Esophagus muscularis mucosa (tissue), 4 donors: ENCODE measurements at places on chromosomes 7 and 10. TPM values are rescaled to one million over a fixed set of nuclear protein-coding genes. Genes with fewer than 3 reads are reported as not detected.

GRCh38 chr10:117004227-117005025 is 561 bp downstream of the SHTN1 start:
- DNase-seq = no peak

- DNase-seq = no peak
- H3K36me3 ChIP-seq = peaks cover 49% of the 10 kb centered on the region
- H3K27me3 ChIP-seq = no peaks in the 10 kb centered on the region
- peak overlapping the region; percentile 99 for H3K4me3 ChIP-seq
- H3K27ac ChIP-seq = peak overlapping the region; percentile 100
- peaks cover 34% of the 10 kb centered on the region for H3K4me1 ChIP-seq
Measured at GRCh38 chr7:5526100-5526905, 102.7 kb upstream of the TNRC18 start.

Gene MSMB
- total RNA-seq = not detected

Gene RHOBTB1
- 20.7 TPM for total RNA-seq

- no peak overlapping the region for H3K27ac ChIP-seq
- H3K4me1 ChIP-seq = no peaks in the 10 kb centered on the region
- H3K36me3 ChIP-seq = no peaks in the 10 kb centered on the region
- H3K4me3 ChIP-seq = no peak overlapping the region
- no peak for DNase-seq
Measured at GRCh38 chr10:91009121-91009520, 88.2 kb upstream of the ANKRD1 start.

DNA sequence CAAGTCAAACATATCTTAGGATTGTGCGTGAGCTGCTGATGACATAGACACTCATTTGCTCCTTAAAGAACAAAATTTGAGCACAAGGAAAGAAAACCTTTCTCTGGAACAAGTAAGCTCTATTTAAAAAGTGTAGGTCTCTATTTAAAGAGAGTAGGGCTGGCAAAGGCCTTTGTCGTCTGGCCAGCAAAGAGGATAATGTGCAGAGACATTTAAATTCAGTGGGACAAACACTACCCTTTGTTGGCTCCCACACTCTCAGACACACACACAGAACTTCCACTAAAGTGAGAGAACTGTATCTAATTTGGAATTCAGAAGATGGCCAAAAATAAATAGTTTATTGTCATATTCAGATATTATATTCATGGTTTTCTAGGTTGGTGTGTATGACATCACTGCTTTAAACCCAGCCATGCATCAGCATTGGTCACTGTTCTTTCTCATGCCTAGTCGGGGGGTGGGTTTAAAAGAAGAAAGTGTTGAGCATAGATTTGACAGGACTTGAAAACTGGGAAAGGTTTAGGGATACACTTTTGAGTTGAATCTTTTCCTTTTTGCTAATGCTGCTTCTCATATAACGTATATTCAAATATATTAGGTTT is 49.5 kb upstream of the HDAC9 start:
- H3K27me3 ChIP-seq = no peaks in the 10 kb centered on the region
- DNase-seq = no peak
- H3K27ac ChIP-seq = no peak overlapping the region
- H3K4me3 ChIP-seq = no peak overlapping the region
- peaks cover 8% of the 10 kb centered on the region for H3K4me1 ChIP-seq

DNA sequence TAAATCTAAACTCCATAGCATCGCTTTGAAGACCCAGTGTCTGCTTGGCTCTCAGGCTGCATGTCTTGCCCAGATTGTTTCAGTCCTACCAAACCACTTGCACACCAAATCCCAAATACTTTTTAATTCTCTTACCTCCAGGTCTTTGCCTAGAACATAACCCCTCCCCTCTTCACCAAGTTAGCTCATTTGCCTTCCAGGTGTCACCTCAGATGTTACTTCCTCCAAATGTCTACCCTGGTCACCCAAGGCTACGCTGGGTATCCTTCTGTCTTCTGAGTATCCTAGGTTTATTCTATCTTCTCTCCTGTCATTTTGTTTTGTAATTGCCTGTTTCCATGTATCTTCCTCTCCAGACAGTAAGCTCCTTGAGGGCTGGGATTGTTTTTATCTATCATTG is 11.1 kb downstream of the SLC25A28 start:
- H3K36me3 ChIP-seq = peaks cover 42% of the 10 kb centered on the region
- H3K4me3 ChIP-seq = no peak overlapping the region
- no peaks in the 10 kb centered on the region for H3K27me3 ChIP-seq
- no peak overlapping the region for H3K27ac ChIP-seq
- H3K4me1 ChIP-seq = no peaks in the 10 kb centered on the region
- no peak for DNase-seq

Gene GJD4
- total RNA-seq = not detected

- H3K4me1 ChIP-seq = peaks cover 16% of the 10 kb centered on the region
- no peaks in the 10 kb centered on the region for H3K27me3 ChIP-seq
- H3K36me3 ChIP-seq = no peaks in the 10 kb centered on the region
- no peak for DNase-seq
- peak overlapping the region; percentile 98 for H3K4me3 ChIP-seq
Measured at GRCh38 chr7:75914169-75914654, 743 bp upstream of the POR start.

GRCh38 chr7:100568896-100569844 is 4.5 kb downstream of the SAP25 start:
- H3K4me3 ChIP-seq = peak overlapping the region; percentile 57
- peak overlapping the region; percentile 39 for H3K27ac ChIP-seq
- no peak for DNase-seq
- H3K27me3 ChIP-seq = no peaks in the 10 kb centered on the region
- H3K36me3 ChIP-seq = peaks cover 35% of the 10 kb centered on the region

- H3K4me1 ChIP-seq = no peaks in the 10 kb centered on the region
- no peaks in the 10 kb centered on the region for H3K27me3 ChIP-seq
- H3K4me3 ChIP-seq = no peak overlapping the region
- no peak for DNase-seq
- H3K27ac ChIP-seq = no peak overlapping the region
Measured at GRCh38 chr7:106634958-106635357, 26.0 kb downstream of the CCDC71L start.

Gene PNLIPRP3
- total RNA-seq = not detected

- no peaks in the 10 kb centered on the region for H3K36me3 ChIP-seq
- H3K4me1 ChIP-seq = no peaks in the 10 kb centered on the region
- no peak overlapping the region for H3K27ac ChIP-seq
- peak; percentile 42 for DNase-seq
- H3K4me3 ChIP-seq = no peak overlapping the region
- H3K27me3 ChIP-seq = peaks cover 7% of the 10 kb centered on the region
Measured at GRCh38 chr10:126704649-126705048, 34.2 kb upstream of the C10orf90 start.

Gene EBF3
- total RNA-seq = 6.8 TPM

Gene TLL2
- total RNA-seq = 2.1 TPM

DNA sequence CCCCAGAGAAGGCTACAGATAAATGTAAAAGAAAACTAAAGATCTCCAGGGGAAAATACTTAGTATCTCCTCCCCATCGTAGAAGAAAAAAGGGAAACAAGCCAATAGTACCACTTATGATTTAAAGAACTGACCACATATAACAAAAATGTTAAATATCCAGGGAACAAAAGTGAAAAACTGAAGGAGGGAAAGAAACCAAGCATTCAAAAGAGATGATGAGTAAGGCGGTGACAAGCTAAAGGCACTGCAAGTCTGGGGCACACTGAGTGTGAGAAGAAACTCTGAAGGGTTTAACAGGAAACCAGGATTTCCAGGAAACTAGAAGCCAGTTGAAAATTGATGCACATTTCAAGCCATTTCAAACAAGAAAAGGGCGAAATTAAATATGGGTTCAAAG is 226.3 kb downstream of the AHR start:
- H3K4me1 ChIP-seq = peaks cover 42% of the 10 kb centered on the region
- H3K27ac ChIP-seq = no peak overlapping the region
- no peaks in the 10 kb centered on the region for H3K36me3 ChIP-seq
- no peak overlapping the region for H3K4me3 ChIP-seq
- no peaks in the 10 kb centered on the region for H3K27me3 ChIP-seq

GRCh38 chr7:83451501-83452045 is 197.4 kb downstream of the SEMA3E start:
- no peak for DNase-seq
- H3K4me3 ChIP-seq = no peak overlapping the region
- no peaks in the 10 kb centered on the region for H3K27me3 ChIP-seq
- no peaks in the 10 kb centered on the region for H3K36me3 ChIP-seq
- H3K27ac ChIP-seq = no peak overlapping the region

Gene PLXNA4
- total RNA-seq = 5.0 TPM

Gene COBL
- total RNA-seq = 44.0 TPM

Gene PCDH15
- total RNA-seq = 0.13 TPM

Gene FAM171A1
- 11.1 TPM for total RNA-seq

Gene TMEM178B
- total RNA-seq = 0.42 TPM

DNA sequence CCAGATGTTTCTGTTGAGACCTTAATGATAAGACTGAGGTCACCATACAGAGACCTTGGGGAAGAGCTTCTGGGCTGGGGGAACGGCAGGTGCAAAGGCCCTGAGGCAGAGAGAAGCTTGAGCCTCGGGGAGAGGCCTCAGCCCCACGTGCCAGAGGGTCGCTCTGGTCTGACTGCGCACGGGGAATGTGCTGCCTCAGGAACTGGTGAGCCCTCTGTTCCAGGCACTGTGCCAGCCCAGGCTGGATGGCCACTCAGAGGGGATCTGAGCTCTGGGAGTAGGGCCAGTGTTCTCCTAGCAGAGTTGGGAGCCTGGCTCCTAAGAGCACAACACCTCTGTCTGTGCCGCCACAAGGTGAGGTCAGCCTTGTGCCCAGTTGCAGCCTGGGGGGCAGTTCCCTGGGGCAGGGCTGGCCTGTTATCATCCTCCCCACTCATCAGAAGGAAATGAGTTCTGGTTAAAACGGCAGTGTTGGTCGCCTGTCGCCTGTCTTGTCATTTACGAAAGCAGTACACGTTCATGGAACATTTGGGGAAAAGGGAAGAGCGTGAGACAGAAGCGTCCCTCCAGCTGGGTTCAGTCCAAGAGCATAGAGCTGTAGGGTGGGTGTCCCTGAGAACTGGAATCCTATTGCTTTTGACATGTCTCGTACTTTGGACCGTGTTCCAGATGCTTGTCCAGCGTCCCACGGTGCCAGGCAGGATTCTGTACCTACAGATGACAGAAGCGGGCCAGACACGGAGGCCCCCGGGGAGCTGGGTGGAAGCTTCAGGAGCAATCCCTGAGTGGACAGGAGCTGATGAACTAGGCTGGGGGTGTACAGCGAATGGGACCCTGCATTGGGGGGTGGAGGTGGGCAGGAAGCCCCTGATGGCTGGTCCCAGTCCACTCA is 4.3 kb downstream of the TTYH3 start:
- peaks cover 95% of the 10 kb centered on the region for H3K4me1 ChIP-seq
- H3K27me3 ChIP-seq = no peaks in the 10 kb centered on the region

Gene VPS37D
- 7.1 TPM for total RNA-seq
